ENCODE measurements at places on chromosomes 5 and 9. TPM values are rescaled to one million over a fixed set of nuclear protein-coding genes. Genes with fewer than 3 reads are reported as not detected.

Gene GABRG2
- total RNA-seq = 2.0 TPM

Gene EQTN
- total RNA-seq = 10.5 TPM

Gene PFN3
- total RNA-seq = 45.7 TPM

Gene PARP8
- total RNA-seq = 14.4 TPM

Gene MTX3
- total RNA-seq = 19.4 TPM

Gene WDR38
- total RNA-seq = 3.2 TPM

Gene SHOC1
- total RNA-seq = 25.9 TPM

Gene HSPB3
- total RNA-seq = 3.1 TPM

Gene SURF1
- total RNA-seq = 58.9 TPM

Gene SLC46A2
- total RNA-seq = 1.4 TPM

Gene SLC6A7
- total RNA-seq = 0.12 TPM

Gene ASS1
- total RNA-seq = 68.5 TPM

Gene ZNF474
- total RNA-seq = 7.1 TPM

Gene GMCL2
- total RNA-seq = 11.0 TPM

Gene CDH9
- not detected for total RNA-seq

Gene IL9
- not detected for total RNA-seq

Measured in testis (tissue), 5 donors.